ENCODE measurements at places on chromosomes 13 and 19. TPM values are rescaled to one million over a fixed set of nuclear protein-coding genes. Genes with fewer than 3 reads are reported as not detected.

DNA sequence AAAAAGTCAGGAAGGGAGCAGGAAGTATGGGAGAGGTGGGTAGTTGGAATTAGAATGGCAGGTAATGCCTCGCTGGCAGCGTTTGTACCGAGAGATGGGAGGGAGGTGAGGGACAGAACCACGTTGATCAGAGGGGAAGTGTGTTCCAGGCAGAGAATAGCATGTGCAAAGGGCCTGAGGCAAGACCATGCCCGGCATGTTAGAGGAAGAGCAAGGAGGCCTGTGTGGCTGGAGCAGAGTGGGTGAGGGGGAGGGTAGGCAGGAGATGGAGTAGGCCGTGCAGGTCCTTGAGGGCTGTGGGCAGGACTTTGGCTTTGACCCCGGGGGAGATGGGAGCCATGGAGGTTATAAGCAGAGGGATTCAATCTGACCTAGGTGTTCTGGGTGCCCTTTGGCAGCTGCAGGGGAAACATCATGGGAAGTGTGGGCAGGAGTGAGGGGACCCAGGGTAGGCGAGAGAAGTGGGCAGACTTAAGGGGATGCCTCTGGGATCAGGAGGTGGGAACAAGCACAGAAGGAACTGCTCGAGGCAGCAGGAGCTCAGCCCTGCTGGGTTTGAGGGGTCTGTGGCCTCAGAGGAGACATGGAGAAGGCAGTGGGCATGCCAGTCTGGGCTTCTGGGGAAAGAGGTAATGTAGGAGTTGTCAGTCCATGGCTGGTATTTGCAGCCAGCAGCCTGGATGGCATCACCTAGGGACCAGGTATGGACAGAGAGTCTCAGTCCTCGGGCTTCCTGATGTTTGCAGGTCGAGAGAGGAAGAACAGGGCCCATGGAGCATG, 48.8 kb downstream of the CD320 start:
- DNase-seq = no peak

- DNase-seq = no peak
Observed at GRCh38 chr19:9116547-9116946, 984 bp upstream of the OR7G1 start.

DNA sequence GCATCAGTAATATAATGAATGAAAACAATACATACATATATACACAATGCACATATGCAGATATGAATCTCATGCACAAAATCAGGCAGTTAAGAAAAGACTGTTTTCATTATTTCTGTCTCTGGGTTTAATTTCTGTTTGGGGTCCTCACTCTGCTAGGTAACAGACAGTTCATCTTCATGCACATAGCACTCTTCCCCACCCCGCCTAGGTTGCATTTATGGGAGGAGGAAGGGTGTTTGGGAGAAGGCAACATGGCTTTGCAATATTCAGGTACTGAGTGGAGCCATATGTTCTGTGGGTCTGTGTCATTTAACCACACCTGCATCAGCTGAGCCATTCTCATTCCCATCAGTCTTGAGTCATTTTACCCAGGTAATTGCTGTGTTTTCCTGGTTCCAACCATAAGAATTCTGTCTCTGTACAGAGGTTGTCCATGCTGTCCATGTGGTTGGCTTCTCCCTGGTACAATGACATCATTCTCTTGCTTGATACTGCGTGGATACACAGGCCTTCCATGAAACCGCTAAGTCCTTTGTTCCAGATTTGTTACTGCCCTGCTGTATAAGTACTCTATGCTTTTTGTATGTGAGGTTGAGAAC, 45.3 kb downstream of the RFC3 start:
- no peak for DNase-seq

GRCh38 chr19:30752201-30752600, 380.0 kb downstream of the ZNF536 start:
- no peak for DNase-seq

- no peak for DNase-seq
Observed at GRCh38 chr19:37931881-37932655, 25.1 kb downstream of the SIPA1L3 start.

DNA sequence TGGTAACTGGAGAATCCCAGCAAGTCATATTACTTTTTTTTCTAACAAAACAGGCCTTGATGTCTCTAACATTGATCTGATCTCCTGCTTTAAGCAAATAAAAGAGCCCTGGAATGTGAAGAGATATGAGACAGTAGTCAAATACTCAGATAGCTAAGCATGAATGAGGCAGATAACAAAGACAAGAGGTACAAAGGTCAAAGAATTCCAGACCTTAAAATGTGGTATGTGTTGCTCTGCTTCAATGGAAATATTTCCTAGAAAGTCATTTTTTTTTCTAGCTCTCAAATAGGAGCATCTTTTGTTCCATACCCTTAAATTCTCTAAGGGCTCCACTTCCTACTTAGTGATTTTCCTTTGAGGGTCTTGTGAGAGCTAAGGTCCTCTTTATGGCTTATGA, 54.6 kb downstream of the ZNF254 start:
- DNase-seq = no peak

DNA sequence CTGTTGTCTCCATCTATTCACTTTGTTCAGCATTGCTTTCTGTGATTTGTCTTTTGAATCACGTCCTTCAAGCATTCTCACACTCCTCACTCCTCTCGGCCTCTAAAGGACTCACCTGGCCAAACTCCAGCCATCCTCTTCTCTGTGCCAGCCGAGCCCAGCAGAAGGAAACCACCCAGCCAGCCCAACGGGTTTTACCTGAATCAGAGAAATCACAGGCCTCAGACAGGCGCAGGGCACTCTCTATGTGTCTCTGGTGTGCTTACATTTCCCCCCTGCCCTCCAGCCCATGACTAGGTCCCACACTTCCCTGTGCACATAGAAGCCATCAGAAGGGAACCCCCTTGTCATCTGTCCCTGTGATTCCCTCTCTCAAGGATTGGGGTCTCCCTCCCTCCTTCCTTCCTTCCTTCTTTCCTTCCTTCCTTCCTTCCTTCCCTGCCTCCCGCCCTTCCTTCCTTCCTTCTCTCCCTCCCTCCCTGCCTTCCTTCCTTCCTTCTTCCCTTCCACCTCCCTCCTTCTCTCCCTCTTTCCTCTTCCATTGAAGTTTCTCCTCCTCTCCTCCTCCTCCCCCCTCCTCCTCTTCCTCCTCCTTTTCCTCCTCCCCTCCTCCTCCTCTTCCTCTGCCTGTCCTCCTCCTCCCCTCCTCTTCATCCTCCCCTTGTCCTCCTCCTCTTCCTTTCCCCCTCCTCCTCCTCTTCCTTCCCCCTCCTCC, 8.8 kb upstream of the ZNF541 start:
- no peak for DNase-seq

GRCh38 chr13:72316716-72317115, 410.7 kb downstream of the MZT1 start:
- DNase-seq = no peak

- peak; percentile 39 for DNase-seq
Observed at GRCh38 chr19:53196777-53197396, 3.7 kb upstream of the ZNF665 start.

DNA sequence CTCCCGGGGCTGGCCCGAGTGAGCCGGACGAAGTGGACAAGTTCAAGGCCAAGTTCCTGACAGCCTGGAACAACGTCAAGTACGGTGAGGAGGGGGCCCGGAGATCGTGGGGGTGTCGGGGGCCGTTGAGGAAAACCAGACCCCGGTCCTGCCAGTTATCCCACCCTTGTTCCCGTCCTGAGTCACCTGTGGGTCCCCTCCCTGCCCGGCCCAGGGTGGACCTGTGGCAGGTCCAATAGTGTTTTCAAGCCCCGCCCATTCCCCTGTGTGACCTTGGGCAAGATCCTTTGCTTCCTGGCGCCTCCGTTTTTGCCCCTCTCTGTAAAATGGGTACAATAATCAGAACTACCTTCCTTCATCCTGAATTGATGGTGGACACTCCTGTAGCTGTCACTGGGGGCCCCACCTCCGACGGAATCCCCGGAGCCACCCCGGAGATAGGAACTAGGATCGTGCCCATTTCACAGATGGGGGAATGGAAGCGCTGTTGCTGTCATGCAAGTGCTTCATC, 593 bp downstream of the ATG4D start:
- DNase-seq = no peak

GRCh38 chr13:106072014-106072413, 463.4 kb downstream of the EFNB2 start:
- no peak for DNase-seq

- DNase-seq = no peak
Observed at GRCh38 chr13:82681535-82681934, 1200.7 kb downstream of the SLITRK1 start.

GRCh38 chr19:45123440-45123850, 30.5 kb downstream of the PPP1R37 start:
- DNase-seq = no peak

SCEL gene
- not detected for polyA plus RNA-seq

CEACAM19 gene
- 6.1 TPM for polyA plus RNA-seq

ZFP36 gene
- 4.8 TPM for polyA plus RNA-seq

OR7D2 gene
- not detected for polyA plus RNA-seq
